Neural crest cell (in vitro differentiated cells): ENCODE measurements at places on chromosomes 11 and 22. TPM values are rescaled to one million over a fixed set of nuclear protein-coding genes. Genes with fewer than 3 reads are reported as not detected.

DNA sequence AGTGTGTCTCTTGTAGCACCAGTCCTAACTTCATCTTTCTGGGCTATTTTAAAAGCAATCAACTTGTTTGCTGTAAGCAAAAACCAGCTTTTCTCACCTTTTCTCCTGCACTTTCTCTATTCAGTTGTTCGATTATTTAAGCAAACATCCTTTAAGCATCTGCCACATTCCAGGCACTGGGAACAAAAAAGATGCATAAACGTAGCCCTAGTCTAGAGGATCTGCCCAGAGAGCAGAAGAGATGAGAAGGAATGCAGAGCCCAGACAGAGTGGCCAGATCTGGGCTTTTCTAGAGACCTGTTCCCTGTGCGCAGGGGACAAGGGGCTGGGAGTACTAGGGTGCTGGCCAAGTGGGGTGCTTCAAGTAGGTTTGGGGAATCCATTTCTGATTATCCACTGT is 8.4 kb downstream of the APLNR start:
- no peak for DNase-seq

DNA sequence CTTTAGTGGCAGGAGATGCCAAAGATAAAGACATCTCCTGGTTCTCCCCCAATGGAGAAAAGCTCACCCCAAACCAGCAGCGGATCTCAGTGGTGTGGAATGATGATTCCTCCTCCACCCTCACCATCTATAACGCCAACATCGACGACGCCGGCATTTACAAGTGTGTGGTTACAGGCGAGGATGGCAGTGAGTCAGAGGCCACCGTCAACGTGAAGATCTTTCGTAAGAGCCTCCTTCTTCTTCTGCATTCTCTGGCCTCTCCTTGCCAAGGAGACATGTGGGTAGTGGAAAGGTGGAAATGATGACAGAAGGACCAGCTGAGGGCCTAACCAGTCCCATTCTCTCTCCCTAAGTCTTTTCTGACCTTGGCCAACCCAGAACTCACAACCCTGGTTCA is 110.1 kb upstream of the TTC12 start:
- DNase-seq: no peak

DNA sequence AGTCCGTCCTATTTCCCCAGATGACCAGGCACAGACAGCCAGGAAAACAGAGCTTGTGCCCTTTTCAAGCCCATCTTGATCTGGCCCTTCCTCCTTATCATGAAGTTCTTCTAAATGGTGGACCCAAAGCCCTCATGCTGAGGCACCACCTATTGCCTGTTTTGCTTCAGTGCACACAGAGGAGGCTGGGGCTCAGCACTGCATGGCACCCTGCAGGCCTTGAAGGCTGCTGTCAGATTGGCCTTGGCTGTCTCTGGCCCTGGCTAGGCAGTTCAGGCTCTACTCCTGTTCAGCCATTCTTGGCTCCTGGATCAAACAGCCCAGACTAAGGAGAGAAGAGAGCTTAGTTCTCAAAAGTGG is 49.2 kb downstream of the OTOG start:
- DNase-seq: no peak

DNA sequence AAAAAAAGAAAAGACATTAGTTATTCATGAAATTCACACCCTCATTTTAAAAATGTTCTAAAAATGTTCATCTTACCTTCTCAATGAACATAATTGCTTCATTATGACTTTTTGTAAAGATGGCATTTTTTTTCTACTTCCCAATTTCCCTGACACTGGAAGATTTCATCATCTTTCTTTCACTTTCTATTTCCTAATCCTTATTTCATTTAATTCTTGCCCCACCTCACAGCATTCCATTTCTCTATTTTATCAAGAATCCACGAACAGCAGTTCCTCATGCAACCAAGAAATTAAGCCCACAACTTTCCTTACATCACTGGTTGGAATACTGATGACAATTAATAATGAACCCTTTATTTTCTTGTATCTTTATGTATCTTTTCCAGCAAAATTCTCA is 1.9 kb downstream of the PATL1 start:
- DNase-seq: no peak

DNA sequence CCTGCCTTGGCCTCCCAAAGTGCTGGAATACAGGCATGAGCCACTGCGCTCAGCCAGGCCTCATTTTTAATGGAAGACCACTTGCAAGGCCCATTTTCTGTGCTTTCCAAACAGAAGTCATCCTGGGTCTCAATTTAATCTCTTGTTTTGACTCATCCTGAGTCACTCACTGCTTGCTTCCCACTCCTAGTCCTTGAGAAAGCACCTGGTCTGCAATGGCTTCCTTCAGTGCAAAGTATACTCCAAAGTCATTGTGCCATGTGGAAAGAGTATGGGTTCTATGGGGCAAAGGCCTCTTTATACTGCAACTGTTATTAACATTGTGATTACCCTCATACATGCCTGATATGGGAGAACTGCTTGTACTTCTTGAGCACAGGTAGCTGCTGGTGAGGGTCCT is 18.3 kb upstream of the SLC5A1 start:
- DNase-seq: no peak

DNA sequence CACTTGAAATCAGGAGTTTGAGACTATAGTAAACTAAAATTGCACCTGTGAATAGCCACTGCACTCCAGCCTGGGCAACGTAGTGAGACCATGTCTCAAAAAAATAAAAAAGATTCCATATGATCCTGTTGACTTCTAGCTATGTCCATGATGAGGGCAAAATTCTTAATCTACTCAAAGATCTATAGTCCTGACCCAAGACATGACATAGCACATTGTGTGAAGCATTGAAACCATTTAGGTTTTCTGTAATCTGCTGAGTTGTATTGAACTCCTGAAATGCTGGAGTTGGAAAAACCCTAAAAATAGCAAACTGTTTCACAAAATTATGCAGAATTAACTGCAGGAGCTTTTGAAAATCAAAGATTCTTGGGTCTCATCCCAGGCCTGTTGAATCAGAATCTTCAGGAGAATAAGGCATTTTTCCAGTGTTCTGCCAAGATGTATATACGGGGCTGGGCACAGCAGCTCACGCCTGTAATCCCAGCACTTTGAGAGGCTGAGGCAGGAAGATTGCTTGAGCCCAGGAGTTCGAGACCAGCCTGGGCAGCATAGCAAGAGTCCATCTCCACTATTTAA is 29.8 kb upstream of the LDHA start:
- no peak for DNase-seq

- no peak for DNase-seq
These were observed 102.5 kb downstream of the KIAA1671 start for GRCh38 chr22:25054943-25055511.

- DNase-seq: no peak
These were observed 107.5 kb downstream of the PKNOX2 start for GRCh38 chr11:125272092-125272491.

GRCh38 chr11:127601578-127601977 is 601.0 kb upstream of the KIRREL3 start:
- DNase-seq: no peak

GRCh38 chr11:44469412-44469811 is 96.1 kb upstream of the CD82 start:
- no peak for DNase-seq

DNA sequence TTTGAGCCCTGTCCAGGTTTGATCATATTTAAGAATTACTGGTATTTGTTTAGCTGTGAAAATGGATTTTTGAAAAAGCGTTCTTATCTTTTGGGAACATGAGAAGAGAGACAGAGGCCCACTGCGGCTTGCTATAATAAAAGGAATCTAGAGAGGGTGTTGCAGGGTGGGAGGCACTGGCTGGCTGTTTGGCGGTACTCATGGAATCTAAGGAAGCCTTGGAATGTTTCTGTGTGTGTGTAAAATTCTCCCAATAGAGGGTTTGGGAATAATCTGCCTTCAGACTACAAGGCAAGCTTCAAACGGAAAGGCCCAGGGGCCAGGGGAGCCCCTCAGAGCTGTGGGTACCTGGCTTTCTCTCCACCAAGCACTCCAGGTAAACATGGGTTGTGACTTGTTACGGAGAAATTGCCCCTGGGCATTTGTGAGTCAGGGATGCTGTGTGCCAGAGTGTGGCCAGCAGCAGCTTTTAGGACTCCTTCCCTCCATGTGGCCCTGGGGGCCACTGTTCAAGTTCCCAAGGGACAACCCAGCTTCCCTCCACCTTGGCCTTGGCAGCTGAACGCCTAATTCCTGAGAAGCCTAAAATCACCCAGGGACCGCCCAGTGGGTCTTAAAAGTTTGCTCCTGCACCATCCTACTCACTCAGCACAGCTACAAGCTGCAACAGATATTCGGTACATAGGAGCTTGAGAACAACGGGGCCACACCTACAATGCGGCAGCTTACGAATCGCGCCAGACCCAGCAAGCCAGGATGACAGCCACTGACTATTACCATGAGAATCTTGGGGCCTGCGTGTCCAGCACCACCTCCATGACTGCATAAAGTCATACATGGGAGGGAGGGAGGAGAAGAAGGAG is 14.1 kb upstream of the SYT8 start:
- DNase-seq: no peak

GRCh38 chr11:59456661-59457060 is at the start of gene OR4D6:
Gene OR4D6, plus strand, starts transcription at chr11:59456961. Its CDS starts 0 bp downstream, at chr11:59456961.
- no peak for DNase-seq

DNA sequence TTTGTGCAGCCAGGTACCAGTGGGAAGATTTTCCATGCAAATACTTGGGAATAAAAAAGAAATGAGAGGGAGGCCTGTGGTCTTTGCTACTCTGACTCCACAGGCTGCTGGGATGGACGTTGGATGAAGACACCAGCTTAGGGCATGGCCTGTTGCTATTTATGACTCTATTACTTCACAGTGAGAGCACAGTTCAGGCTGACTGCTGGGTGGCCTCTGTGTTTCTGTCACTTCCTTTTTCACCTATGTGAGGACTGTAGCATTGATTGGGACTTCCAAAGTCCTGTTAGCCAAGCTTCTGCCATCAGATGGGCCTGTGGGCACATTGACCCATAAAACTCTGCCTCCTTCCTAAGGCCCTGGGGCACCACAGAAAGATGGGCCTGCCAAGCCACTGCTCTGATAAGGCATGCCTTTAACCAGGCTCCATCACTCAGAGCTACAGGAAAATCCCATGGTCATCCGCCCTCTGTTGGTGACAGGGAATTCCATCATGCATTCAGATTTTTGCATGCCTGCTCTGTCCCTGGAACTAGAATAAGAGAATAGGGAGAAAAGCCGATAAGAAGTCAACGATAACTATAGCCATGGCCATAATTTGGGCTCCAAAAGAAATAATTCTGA is 64.6 kb downstream of the KCNJ1 start:
- DNase-seq: peak; percentile 40

- no peak for DNase-seq
These were observed 744 bp downstream of the PRAME start for GRCh38 chr22:22558071-22558971.

- no peak for DNase-seq
These were observed 72.1 kb upstream of the SLC22A12 start for GRCh38 chr11:64518928-64519327.

- no peak for DNase-seq
These were observed 88.0 kb downstream of the ZBTB16 start for GRCh38 chr11:114147375-114148012.

DNA sequence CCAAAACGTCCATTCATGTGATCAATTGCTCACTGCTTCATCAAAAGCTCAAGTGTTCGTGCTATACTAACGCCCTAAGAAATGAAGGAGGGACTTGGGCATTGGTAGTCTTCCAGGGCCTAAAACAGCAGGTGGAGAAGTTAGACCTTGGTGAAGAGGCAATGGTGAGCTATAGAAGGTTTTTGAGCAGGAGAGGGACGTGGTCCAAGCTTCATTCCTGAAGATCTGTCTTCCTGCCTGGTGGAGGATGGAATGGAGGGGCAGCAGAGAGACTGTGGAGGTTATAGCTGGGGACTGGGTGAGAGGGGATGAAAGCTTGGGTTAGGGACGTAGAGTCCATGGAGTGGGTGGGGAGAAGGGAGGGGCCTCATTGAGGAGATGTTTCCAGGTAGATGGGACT is 97.7 kb downstream of the TP53I11 start:
- DNase-seq: no peak

DNA sequence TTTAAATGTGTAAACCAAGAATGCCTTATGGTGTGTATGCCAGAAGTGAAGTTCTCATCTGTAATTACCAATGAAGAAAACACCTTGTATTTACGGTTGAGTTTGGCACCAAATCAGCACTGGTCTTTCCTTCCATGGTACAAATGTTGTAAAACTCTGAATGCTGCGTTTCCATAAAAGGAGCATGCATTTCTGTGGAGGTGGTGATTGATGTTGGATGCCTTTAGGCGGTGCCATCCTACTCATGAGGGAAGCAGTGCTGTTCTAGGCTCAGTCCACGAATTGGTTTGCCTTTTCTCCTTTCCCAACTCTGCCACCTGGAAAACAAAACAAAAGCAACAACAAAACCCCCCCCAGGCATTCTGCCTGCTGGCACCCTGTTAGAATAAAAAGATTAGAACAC is 124.4 kb downstream of the TEAD1 start:
- DNase-seq: no peak

GRCh38 chr22:44463151-44463550 is 34.9 kb downstream of the RTL6 start:
- DNase-seq: no peak

DNA sequence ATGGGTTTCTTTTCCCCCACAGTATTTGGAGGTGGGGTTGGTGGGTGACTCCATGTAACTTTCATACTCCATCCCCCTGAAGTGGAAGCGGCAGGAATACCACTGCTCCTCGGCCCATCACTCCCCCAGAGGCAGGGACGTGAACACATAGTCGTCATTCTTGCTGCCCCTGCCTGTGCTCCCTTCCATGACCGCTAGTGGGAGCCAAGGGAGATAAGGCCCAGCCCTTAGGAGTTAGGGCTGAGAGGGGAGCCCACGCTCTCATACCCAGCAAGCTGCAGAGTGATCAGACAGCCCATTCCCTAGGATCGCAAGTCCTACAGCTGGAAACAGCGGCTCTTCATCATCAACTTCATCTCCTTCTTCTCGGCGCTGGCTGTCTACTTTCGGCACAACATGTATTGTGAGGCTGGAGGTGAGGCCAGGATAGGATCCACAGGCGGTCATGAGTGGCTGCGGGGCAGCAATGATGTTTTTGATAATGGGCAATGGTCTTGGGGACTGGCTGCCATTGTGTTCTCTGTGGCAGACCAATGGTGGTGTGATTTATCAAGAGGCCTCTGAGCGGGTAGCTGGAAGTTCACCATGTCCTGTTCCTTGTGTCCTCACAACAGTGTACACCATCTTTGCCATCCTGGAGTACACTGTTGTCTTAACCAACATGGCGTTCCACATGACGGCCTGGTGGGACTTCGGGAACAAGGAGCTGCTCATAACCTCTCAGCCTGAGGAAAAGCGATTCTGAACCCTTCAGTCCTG is 15.9 kb downstream of the RHOG start:
- peak; percentile 62 for DNase-seq

IGLL1 gene
- total RNA-seq: not detected in 2 replicates

TRIM64 gene
- not detected in 2 replicates for total RNA-seq

TMEM41B gene
- total RNA-seq: 33.4 and 36.9 TPM in 2 replicates

NKAPD1 gene
- 33.1 and 34.4 TPM in 2 replicates for total RNA-seq

PANX3 gene
- not detected in 2 replicates for total RNA-seq

CRYBA4 gene
- total RNA-seq: not detected in 2 replicates

MFNG gene
- total RNA-seq: 3.2 and 4.7 TPM in 2 replicates

UBTFL1 gene
- total RNA-seq: not detected in 2 replicates

NAA40 gene
- 64.5 and 71.2 TPM in 2 replicates for total RNA-seq

HEPACAM gene
- total RNA-seq: 0.11 TPM in 1 of 2 replicates, not detected in the other
